ENCODE measurements at places on chromosomes 6 and 20. TPM values are rescaled to one million over a fixed set of nuclear protein-coding genes. Genes with fewer than 3 reads are reported as not detected.
A peak's percentile ranks its signal among the peaks of the same experiment; 100 is the strongest.

Gene KIFC1
- 9.4 TPM for polyA plus RNA-seq

Gene POU5F1
- polyA plus RNA-seq = 1.3 TPM

Gene COL11A2
- polyA plus RNA-seq = 59.6 TPM

Gene NXT1
- polyA plus RNA-seq = 29.1 TPM

Gene HEY2
- polyA plus RNA-seq = 166 TPM

Gene ULBP2
- not detected for polyA plus RNA-seq

Gene EYA2
- not detected for polyA plus RNA-seq

Gene OSTM1
- 18.1 TPM for polyA plus RNA-seq

Gene RTN4IP1
- 13.8 TPM for polyA plus RNA-seq

Gene GRM1
- polyA plus RNA-seq = 0.35 TPM

Gene SLC44A4
- polyA plus RNA-seq = not detected

Gene CUL7
- polyA plus RNA-seq = 33.1 TPM

GRCh38 chr20:61257611-61258010 is 5.5 kb downstream of the CDH4 start:
- H3K36me3 ChIP-seq = no peaks in the 10 kb centered on the region
- H3K27me3 ChIP-seq = peaks cover 33% of the 10 kb centered on the region
- H3K4me1 ChIP-seq = peaks cover 3% of the 10 kb centered on the region
- no peak for DNase-seq

DNA sequence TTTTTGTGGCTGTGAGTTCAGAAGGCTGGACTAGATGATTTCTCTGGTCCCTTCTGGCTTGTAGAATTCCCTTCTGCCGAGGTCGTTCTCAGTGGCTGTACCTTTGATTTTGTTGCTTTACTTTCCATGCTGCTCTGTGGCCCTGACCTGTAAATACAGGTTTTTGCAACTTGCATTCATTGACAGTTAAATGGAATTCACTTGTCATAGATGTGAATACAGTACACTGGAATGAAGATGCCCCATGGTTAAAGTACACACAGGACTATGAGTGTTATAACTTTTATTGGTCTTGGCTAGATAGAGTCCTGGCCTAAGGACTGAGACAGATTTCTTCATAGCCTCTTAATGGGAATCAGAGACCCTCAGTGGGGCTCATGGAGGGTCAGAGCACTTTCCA is 12.9 kb upstream of the EFCAB8 start:
- DNase-seq = no peak
- H3K4me3 ChIP-seq = no peak overlapping the region
- H3K27me3 ChIP-seq = no peaks in the 10 kb centered on the region
- no peaks in the 10 kb centered on the region for H3K4me1 ChIP-seq

GRCh38 chr20:25481235-25481917 is 73.9 kb downstream of the GINS1 start:
- H3K27ac ChIP-seq = no peak overlapping the region
- no peaks in the 10 kb centered on the region for H3K27me3 ChIP-seq
- no peaks in the 10 kb centered on the region for H3K4me1 ChIP-seq
- no peak overlapping the region for H3K4me3 ChIP-seq
- peaks cover 32% of the 10 kb centered on the region for H3K36me3 ChIP-seq
- no peak for DNase-seq

- H3K36me3 ChIP-seq = no peaks in the 10 kb centered on the region
- peaks cover under 1% of the 10 kb centered on the region for H3K4me1 ChIP-seq
- H3K27ac ChIP-seq = no peak overlapping the region
- peak; percentile 69 for DNase-seq
- H3K4me3 ChIP-seq = no peak overlapping the region
- no peaks in the 10 kb centered on the region for H3K27me3 ChIP-seq
Measured at GRCh38 chr6:34459899-34460593, 5.8 kb upstream of the PACSIN1 start.

- H3K27ac ChIP-seq = no peak overlapping the region
- no peak for DNase-seq
- no peaks in the 10 kb centered on the region for H3K4me1 ChIP-seq
- H3K27me3 ChIP-seq = peaks cover 2% of the 10 kb centered on the region
- no peaks in the 10 kb centered on the region for H3K36me3 ChIP-seq
- H3K4me3 ChIP-seq = no peak overlapping the region
Measured at GRCh38 chr20:24357931-24358330, 111.5 kb upstream of the SYNDIG1 start.

- H3K4me1 ChIP-seq = no peaks in the 10 kb centered on the region
- DNase-seq = no peak
- no peak overlapping the region for H3K4me3 ChIP-seq
- no peaks in the 10 kb centered on the region for H3K27me3 ChIP-seq
- H3K36me3 ChIP-seq = no peaks in the 10 kb centered on the region
Measured at GRCh38 chr6:133070410-133071043, 170.6 kb upstream of the EYA4 start.

GRCh38 chr20:48983423-48984400 is 62.2 kb downstream of the ARFGEF2 start:
- H3K4me1 ChIP-seq = no peaks in the 10 kb centered on the region
- DNase-seq = peak; percentile 76
- no peak overlapping the region for H3K27ac ChIP-seq
- no peak overlapping the region for H3K4me3 ChIP-seq

DNA sequence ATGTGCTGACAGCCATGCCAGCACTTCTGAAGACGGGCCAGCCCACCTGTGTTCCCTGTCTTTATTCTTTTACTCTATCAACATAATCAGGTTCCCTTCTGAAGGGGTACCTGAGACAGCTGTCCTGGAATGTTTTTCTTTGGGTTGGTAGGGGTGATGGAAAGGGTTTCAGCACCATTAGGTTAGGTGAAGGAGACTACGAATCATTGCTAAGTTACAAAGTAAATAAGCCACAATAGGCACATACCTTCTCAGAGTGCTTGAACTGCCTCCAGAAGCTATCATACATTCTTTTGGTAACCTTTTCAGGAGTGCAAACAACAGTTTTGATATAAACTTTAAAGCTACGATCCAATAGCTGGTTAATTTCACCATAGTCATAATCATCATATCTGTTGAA is 106.3 kb downstream of the SESN1 start:
- H3K4me1 ChIP-seq = peaks cover 5% of the 10 kb centered on the region
- no peak overlapping the region for H3K27ac ChIP-seq
- H3K4me3 ChIP-seq = no peak overlapping the region

DNA sequence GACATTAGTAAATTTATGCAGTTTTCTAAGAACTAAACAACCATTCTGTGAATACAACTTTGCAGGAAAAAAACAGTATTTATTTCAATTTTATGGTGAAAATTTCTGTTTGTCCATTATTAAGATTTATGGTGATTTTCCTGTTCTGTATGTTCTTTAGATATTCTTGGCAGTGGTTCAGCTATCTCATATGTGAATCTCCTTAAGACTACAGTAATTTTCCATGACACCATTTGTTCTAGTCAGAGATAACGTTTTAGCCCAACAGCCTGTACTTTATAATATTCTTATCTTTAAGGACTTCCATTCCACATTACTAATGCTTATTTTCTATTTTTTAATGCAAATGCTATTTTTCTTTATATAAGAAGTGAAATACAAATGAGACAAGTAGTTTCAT is 504.0 kb downstream of the RFPL4B start:
- H3K4me3 ChIP-seq = no peak overlapping the region
- peak; percentile 55 for DNase-seq
- no peaks in the 10 kb centered on the region for H3K36me3 ChIP-seq

GRCh38 chr20:14937021-14937420 is 599.6 kb upstream of the FLRT3 start:
- H3K27ac ChIP-seq = no peak overlapping the region
- H3K36me3 ChIP-seq = no peaks in the 10 kb centered on the region
- no peak for DNase-seq
- no peaks in the 10 kb centered on the region for H3K4me1 ChIP-seq
- H3K4me3 ChIP-seq = no peak overlapping the region
- H3K27me3 ChIP-seq = no peaks in the 10 kb centered on the region

DNA sequence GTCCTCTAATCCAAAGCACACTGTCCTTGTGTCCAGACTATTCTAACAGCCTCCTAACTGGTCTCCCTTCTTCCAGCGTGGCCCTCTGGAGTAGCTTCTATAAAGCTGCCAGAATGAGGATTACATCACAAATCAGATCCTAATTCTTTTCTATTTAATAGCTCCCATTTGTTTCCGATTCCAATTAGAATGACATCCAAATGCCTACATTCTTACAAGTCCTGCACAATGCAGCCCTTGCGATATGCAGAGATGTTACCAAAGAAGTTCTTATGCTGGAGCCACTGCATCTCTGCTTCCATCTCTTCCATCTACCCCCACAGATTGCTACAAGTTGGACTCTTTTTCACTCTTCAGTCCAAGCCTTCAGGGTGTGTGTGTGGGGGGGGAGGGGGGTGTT is 40.0 kb downstream of the GMDS start:
- DNase-seq = no peak
- no peaks in the 10 kb centered on the region for H3K36me3 ChIP-seq
- H3K27ac ChIP-seq = no peak overlapping the region
- no peaks in the 10 kb centered on the region for H3K4me1 ChIP-seq

- no peaks in the 10 kb centered on the region for H3K4me1 ChIP-seq
- no peaks in the 10 kb centered on the region for H3K27me3 ChIP-seq
- DNase-seq = no peak
Measured at GRCh38 chr6:149508485-149508884, 23.7 kb upstream of the ZC3H12D start.

DNA sequence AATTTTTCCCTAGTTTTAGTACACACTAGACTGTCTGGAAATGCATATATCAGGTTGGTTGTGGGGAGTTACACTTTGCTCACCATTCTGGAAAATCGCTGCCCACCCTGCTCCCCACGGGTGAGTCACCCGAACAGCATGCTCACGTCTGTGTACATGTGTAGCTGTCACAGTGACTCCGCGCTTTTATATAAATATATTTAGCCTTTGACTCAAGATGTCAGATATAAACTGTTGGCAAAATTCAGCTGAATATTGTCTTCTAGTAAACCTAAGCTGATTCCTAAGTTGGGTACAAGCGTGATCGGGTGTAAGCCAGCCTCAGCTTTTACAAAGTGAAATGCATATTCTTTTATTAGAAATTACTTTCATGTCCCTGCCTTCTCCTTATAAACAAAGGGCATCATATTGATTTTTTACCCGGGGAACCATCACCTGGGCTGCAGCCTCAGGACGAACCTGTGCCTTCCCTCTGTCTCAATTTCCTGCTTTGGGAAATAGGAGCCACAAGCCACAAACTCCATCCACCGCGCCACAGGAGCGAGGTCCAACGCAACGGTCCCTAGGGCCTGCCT is 4.3 kb downstream of the SDCBP2 start:
- H3K27me3 ChIP-seq = no peaks in the 10 kb centered on the region
- no peak overlapping the region for H3K27ac ChIP-seq
- peak overlapping the region; percentile 66 for H3K4me3 ChIP-seq

GRCh38 chr20:43508106-43508505 is 609 bp downstream of the L3MBTL1 start:
- no peak overlapping the region for H3K27ac ChIP-seq
- no peaks in the 10 kb centered on the region for H3K36me3 ChIP-seq
- H3K4me1 ChIP-seq = no peaks in the 10 kb centered on the region

DNA sequence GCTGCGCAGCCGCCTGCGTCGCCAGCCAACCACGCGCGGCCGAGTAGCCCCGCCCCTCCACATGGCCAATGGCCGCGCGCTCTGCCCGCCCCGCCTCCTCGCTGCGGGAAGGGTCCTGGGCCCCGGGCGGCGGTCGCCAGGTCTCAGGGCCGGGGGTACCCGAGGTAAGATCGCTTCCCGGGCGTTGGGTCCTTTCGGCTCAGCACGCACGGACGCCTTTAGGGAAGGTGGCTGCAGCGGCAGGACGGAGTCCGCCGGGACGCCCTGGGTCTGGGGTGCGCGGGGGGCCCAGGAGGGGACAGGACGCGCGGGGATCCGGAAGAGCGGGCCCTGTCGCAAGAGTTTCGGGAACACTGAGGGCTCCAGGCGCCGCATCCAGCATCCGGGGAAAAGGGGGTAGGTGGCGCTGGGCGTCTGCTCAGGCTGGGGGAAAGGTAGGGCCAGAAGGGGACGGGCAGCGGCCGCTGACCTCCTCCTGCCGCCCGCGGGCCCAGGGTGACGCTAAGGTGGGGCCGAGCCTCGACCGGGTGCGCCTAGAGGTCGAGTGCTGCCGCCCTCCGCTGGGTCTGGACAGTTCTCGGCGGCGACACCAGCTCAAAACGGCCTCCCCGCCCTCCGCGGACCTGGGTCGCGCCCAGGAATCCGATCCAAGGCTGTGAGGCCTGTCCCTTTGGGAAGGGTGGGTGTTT is at the start of gene MAVS:
Gene MAVS (plus strand): TSS at position 95 of the 689 bp plus-strand sequence. CDS start 7,791 bp downstream, outside the sequence.
- peaks cover 4% of the 10 kb centered on the region for H3K4me1 ChIP-seq
- peak; percentile 81 for DNase-seq
- H3K36me3 ChIP-seq = no peaks in the 10 kb centered on the region

- H3K27me3 ChIP-seq = no peaks in the 10 kb centered on the region
- H3K27ac ChIP-seq = peak overlapping the region; percentile 76
- no peak overlapping the region for H3K4me3 ChIP-seq
- peaks cover 11% of the 10 kb centered on the region for H3K4me1 ChIP-seq
- H3K36me3 ChIP-seq = peaks cover 5% of the 10 kb centered on the region
Measured at GRCh38 chr20:63750807-63751470, 11.4 kb downstream of the SLC2A4RG start.

DNA sequence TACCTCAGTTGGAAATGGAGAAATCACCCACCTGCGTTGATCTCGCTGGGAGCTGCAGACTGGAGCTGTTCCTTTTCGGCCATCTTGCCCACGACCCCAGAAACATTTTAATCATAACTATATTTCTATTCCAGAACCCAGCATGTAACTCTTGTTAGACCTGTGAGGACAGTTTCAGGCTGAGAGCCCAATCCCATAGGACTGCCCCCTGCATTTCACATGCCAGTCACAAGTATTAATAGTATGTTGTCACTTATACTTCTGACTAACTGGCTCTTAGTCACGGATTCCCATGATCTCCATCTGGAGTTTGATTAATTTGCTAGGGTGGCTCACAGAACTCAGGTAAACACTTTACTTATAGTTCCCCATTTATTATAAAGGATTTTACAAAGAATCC is 96.0 kb upstream of the PRND start:
- no peak overlapping the region for H3K4me3 ChIP-seq
- H3K36me3 ChIP-seq = no peaks in the 10 kb centered on the region
- no peaks in the 10 kb centered on the region for H3K27me3 ChIP-seq

DNA sequence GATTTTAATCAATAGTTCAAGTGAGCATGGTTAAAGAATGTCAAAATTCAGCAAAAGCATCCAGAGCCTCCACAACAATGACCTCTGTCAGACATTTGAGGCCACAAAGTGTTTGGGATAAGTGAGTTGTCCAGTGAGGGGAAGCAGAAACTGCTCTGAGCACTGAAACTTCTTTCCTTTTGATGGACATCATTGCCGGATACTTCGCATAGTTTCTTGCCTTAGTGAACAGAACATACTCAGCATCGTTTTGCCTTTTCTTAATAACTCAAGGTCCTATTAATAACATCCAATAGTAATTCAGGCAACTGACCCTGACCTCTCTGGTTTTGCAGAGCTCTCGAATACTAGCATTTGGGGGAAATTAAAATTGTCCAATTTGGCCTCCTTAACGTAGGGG is 78.6 kb downstream of the EDN3 start:
- DNase-seq = no peak
- H3K36me3 ChIP-seq = no peaks in the 10 kb centered on the region
- no peak overlapping the region for H3K27ac ChIP-seq
- no peaks in the 10 kb centered on the region for H3K4me1 ChIP-seq

DNA sequence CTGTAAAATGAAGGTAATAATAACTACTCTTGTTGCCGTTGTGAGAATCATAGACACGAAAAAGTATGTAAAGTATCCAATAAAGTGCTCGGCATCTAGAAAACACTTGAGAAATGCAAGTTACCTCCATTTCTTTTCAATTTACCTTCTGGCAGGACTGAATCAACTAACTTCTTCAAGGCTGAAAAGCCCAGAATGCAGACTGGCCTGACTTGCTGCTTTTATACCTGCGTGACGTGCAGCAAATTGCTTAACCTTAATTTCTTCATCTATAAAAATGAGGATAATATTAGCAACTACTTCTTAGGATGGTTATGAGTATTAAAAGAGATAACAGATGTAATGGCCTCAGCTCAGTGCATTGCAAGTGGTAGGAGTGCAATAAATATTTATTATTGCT is 39.6 kb downstream of the GRIK2 start:
- no peaks in the 10 kb centered on the region for H3K36me3 ChIP-seq
- no peak overlapping the region for H3K27ac ChIP-seq
- H3K4me3 ChIP-seq = no peak overlapping the region

Data from cardiac muscle cell (in vitro differentiated cells and primary cell).